ENCODE measurements at places on chromosomes 12 and 14. TPM values are rescaled to one million over a fixed set of nuclear protein-coding genes. Genes with fewer than 3 reads are reported as not detected.

Gene VIPAS39
- 29.6 TPM for polyA plus RNA-seq

Gene STAC3
- polyA plus RNA-seq: 3.5 TPM

Gene OR4M1
- not detected for polyA plus RNA-seq

Gene KRT83
- not detected for polyA plus RNA-seq

Gene FGF6
- polyA plus RNA-seq: not detected

Gene TBX3
- 101 TPM for polyA plus RNA-seq

Gene CDK2
- 64.6 TPM for polyA plus RNA-seq

Gene SERPINA4
- polyA plus RNA-seq: 1.4 TPM

Gene TEAD4
- 18.8 TPM for polyA plus RNA-seq

Gene AQP2
- 113 TPM for polyA plus RNA-seq

Gene FBXL14
- 11.3 TPM for polyA plus RNA-seq

Gene FLRT2
- polyA plus RNA-seq: 163 TPM

Gene ADAMTS20
- 0.79 TPM for polyA plus RNA-seq

Gene PLEKHG7
- 0.61 TPM for polyA plus RNA-seq

Gene PARPBP
- 13.4 TPM for polyA plus RNA-seq

Gene RGS6
- polyA plus RNA-seq: 1.3 TPM

Gene CATSPERB
- 0.60 TPM for polyA plus RNA-seq

Gene LIN7A
- 19.3 TPM for polyA plus RNA-seq

Gene TAS2R7
- polyA plus RNA-seq: not detected

Gene SLC17A8
- polyA plus RNA-seq: 0.22 TPM

Gene TMEM253
- 1.1 TPM for polyA plus RNA-seq

Gene CLEC4C
- 0.09 TPM for polyA plus RNA-seq

Gene MUCL1
- not detected for polyA plus RNA-seq

Gene TMEM63C
- polyA plus RNA-seq: 1.7 TPM

Gene CTSG
- polyA plus RNA-seq: 0.52 TPM

Gene CD4
- polyA plus RNA-seq: 30.7 TPM

Gene WDHD1
- polyA plus RNA-seq: 19.5 TPM

Gene COPS7A
- 67.6 TPM for polyA plus RNA-seq

Gene PTPRQ
- 16.3 TPM for polyA plus RNA-seq

Gene AJUBA
- polyA plus RNA-seq: 72.6 TPM

Gene SOAT2
- 2.6 TPM for polyA plus RNA-seq

Gene KCNC2
- polyA plus RNA-seq: 0.51 TPM

Gene KRT82
- polyA plus RNA-seq: not detected

Gene PKP2
- 23.2 TPM for polyA plus RNA-seq

Gene C1R
- 51.5 TPM for polyA plus RNA-seq

Data from right renal pelvis (tissue), 4 donors.